Activated T-cell treated with anti-CD3 and anti-CD28 coated beads, Interleukin-2, amount 50 U/mL, for 4 hours (primary cell): ENCODE measurements at places on chromosomes 3 and 15. TPM values are rescaled to one million over a fixed set of nuclear protein-coding genes. Genes with fewer than 3 reads are reported as not detected.

The LEKR1 gene
- 0.30 TPM for total RNA-seq

The SLC35G2 gene
- 0.40 TPM for total RNA-seq

The IL5RA gene
- 0.10 TPM for total RNA-seq

The UBE2E2 gene
- total RNA-seq: 11.5 TPM

The MUC13 gene
- not detected for total RNA-seq

The CHAC1 gene
- 31.3 TPM for total RNA-seq

The ADAMTS9 gene
- 0.08 TPM for total RNA-seq
